ENCODE measurements at places on chromosomes 3 and 15. TPM values are rescaled to one million over a fixed set of nuclear protein-coding genes. Genes with fewer than 3 reads are reported as not detected.

DNA sequence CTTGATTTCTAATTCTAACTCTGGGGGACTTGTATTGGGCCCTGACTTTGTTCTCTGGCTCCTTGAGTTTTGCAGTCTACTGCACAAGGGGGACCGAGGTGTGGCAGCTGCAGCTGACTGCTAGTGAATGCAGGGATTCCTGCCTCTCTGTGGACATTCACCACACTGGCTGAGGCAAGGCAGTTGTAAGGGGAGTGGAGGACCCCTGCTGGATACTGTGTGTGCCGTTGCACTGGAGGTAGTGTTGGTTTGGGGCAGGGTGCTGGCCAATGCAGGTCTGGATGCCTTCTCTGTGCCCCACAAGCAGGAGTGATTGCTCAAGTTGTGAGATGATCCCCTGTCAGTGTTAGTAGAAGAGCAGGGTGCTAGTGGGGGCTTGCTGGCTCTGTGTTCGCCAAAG, 626.1 kb downstream of the SQOR start:
- no peak for DNase-seq

DNA sequence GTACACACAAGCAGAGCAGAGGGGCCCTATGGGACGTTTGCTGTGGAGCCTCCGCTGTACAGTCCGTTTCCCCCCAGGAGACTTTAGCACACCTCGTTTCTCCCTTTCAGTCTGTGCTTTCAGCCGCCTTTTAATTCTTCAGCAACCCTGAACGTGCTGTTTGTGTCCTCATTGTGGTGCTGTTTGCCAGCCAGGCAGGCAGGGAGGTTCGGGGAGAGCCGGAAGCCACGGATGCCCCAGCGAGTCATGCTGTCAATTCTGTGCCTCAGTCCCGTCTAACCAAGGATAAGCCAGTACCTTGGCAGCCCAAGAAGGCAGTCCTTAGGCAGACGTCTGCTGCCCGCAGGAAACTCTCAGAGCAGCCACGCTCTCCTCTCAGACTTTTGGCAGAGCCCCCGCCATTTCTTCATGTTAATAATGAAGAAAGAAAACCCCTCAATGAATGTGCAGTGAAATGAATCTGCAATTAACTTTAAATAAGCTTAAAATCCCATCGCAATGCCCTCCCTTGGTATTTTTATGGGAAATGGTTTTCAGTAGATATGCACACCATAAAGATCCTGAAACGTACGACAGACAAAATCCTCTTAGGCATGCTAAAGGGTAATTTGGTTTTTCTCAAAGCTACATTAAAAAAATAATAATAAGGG, 158.6 kb downstream of the UACA start:
- no peak for DNase-seq

DNA sequence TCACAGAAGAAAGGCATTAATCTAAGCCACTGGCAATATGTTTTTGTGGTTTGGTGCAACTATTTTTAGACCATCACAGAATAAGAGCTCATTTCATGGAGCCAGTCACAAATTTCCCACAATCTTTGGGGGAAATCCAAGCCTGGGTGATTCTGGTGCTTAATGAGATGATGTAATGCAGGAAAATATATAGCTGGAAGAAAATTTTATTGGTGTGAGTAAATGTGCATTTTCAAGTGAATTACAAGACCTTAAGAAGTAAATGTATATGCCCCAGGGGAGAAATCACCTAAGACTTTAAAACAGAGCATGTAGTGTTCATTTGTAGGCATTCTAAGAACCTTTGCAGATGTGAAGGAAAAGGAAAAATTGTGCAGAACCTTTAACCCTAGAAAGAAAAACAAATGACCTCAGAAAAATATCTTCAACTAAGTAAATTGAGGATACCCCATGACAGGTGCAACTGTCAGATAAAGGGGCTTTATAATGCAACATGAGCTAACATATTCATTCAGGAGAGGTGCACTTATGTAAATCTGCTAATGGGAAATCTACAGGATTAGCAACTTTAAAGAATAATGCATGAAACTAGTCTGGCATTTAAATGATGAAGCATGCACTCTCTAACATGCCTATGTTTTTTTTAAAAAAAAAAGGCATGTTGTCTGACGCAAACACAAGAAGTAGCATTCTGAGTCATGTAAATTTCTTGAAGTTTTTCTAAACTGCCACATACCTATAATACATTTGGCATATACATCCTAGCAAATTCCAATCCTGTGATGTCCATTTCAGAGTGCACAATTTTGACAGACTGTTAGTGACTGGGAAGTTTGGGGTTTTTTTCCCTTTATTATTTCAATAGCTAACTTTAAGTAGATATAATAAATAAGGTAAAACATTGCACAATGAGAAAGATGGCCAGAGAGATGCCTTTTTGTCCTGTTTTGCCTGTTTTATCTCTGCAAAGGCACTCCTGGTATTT, 105.1 kb downstream of the MEX3B start:
- DNase-seq: no peak

DNA sequence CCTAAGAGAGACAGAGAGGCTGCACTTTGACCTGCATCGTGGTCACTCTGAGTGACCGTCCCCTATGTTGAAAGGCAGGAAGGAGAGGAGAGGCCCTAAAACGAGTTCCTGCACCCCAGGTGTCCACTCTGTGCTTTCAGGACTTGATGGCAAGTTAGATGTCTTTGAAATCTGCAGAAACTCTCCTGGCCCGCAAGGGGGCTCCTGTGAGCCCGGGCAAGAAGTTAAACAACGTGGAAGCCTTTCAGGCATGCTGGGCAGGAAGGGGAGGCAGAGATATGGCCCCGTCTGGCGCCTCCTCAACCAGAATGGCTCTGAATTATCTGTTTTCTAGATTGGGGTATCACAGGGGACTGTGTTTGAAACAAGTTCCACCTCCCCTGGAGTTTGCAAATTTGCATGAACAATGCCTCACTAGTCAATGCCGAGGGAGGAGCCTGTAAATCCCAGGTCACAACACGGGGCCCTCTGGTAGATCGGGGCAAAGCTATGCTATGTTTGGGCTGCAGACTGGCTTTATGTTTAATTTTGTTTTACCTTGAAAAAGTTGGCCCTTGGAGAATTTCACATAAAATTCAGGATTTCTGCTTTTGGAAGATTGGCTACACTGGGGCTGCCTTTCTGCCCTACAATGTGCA, 9.8 kb downstream of the CTXND1 start:
- DNase-seq: no peak

GRCh38 chr3:129000742-129001100, 383 bp upstream of the EFCC1 start:
- DNase-seq: no peak

TERC gene
- polyA plus RNA-seq: not detected

DNA sequence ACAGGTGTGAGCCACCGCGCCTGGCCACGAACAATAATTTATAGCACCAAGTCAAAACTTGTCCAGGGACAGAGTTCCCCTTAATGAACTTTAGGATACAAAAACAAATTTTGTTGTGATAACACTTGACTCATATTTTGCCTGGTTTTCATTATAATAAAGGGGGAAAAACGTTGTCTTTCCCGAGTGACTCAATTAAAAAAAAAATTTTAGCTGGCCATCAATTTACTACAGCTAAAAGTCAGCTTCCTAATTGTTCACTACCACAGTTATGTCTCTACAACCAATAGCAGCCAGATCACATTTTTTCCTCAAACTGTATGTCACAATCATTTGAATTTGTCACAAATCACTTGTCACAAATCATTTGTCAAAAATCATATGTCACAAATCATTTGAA, 116.0 kb downstream of the P3H2 start:
- no peak for DNase-seq

GOLGA6B gene
- polyA plus RNA-seq: 0.10 TPM

GRCh38 chr3:116444819-116445310, 422 bp downstream of the LSAMP start:
- DNase-seq: no peak

- DNase-seq: no peak
Observed at GRCh38 chr3:104353951-104354350, 1012.8 kb upstream of the ALCAM start.

GRCh38 chr15:41782371-41783282, 8.3 kb downstream of the MAPKBP1 start:
- DNase-seq: no peak

DUOX2 gene
- polyA plus RNA-seq: 0.05 TPM

- DNase-seq: no peak
Observed at GRCh38 chr3:169122416-169122815, 541.1 kb downstream of the MECOM start.

STARD5 gene
- polyA plus RNA-seq: 5.3 TPM

KCNAB1 gene
- polyA plus RNA-seq: 3.3 TPM

DNA sequence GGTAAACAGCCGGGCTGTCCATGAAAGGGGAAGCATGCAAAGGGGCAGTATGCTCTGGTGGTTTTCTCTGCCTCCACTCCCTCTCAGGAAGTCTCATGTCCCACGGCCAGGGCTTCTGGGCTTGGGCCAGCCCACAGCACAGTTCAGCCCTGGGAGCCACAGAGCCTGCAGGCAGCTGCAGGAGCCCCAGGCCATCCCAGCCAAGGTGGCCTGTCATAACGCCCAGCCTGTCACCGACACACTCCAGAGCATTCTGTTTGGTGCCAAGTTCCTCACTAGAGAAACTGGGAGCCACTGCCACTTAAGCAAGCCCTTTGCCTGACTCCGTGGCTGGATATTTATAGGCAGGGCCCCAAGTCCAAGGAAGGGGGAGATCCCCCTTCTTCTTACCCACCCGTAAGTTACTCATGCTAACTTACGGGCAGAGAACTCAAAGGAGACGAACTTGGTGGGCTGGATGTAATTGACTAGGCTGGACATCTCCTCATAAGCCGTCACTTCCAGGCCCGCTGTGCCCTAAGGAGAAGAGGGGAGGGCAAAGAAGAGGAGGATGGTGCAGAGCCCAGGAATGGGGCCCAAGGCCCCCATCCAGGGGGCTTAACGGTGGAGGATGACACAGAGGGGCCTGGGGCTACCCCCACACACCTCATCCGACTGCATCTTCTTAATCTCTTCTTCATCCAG, 11.7 kb downstream of the PLCB2 start:
- DNase-seq: no peak

HSPBAP1 gene
- polyA plus RNA-seq: 10.0 TPM

ERICH6 gene
- 0.78 TPM for polyA plus RNA-seq

GRCh38 chr15:47824147-47824546, 106.8 kb downstream of the SEMA6D start:
- DNase-seq: no peak

DNA sequence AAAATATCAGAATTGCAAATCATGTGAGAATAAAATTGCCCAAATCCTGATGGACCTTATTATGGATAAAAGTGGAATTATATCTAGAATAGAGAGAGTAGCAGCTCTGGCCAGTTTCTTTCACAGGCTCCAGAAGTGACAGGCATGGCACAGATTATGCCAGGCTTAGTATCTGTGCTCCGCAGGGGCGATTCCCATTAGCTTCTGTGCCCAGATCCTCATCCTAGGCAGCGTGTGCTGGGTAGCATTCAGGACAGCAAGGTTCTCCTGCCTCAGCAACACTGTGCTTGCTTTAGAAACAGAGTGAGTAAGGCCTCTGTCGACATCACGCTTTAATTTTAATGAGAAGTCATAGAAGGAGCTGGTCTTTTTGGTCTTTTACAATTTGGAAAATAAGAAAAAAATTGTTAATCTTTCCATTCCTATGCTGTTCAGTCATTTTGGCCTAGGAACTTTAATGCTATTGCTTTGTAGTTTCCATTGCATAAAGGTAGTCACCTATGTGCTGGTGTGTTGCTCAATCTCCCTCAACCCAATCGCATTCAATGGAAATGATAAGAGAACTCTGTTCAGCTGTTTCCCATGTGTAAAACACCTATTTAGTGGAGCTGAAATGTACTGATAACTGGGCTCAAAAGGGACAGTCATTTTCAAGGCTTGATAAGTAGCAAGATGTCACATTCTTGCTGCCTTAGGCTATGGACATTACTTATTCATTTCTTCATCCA, 770.1 kb downstream of the AGBL1 start:
- no peak for DNase-seq

- DNase-seq: no peak
Observed at GRCh38 chr3:129638481-129638880, 32.0 kb upstream of the PLXND1 start.

Data from renal cortex interstitium (tissue), 15 donors.